Naive B cell (primary cell): ENCODE measurements at places on chromosomes 4 and X.

- DNase-seq = no peak
These were observed 252.4 kb upstream of the FAT4 start for GRCh38 chr4:125062115-125063050.

GRCh38 chrX:40108959-40109287, 11.2 kb upstream of the BCOR start:
- peak; percentile 29 for DNase-seq

DNA sequence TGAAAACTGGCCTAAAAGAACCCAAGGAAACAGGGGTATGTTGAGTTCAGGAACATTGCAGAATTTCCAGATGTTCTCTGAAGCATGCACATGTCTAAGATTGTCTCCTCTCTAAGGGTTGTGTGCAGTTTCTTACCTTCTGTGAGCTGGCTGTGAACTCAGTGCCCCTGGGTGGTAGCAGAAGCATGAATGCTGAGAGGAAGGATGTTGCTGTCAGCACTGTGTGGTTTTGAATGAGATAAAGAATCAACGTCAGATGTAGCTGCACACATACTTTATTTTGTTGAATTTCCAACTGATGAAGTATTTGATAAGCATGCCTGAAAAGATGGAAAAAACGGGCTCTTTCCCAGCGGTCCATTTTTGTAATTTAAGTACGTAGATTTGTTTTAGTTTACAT, 23.8 kb upstream of the CD38 start:
- no peak for DNase-seq

DNA sequence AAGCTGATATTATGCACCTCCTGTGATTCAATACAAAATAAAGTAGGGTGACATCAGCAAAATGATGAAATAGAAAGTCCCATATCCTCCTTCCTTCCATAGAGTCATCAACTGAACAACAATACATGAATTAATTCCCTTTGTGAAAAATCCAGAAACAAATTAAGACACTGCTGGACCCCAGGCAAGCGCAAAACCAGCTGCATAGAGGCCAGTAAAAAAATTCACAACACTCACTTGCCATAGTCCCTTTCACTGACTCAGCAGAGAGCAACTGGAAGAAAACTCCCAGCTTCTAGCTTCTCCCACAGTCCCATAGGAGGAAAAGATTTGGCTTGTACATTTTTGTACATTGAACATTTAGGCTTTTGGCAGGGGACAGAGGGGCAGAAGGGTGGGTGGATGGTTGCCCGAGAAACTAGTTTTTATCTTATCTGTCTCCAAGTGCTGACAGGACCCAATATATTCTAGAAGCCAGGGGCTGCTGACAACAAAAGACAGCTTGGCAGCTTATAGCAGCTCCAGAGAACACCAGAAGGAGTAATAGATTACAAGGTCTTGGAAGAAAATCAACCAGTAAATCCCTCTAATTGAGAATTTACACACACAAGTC, 124.6 kb downstream of the NDST3 start:
- DNase-seq = no peak

GRCh38 chr4:170386971-170387370, 297.2 kb upstream of the AADAT start:
- DNase-seq = no peak

DNA sequence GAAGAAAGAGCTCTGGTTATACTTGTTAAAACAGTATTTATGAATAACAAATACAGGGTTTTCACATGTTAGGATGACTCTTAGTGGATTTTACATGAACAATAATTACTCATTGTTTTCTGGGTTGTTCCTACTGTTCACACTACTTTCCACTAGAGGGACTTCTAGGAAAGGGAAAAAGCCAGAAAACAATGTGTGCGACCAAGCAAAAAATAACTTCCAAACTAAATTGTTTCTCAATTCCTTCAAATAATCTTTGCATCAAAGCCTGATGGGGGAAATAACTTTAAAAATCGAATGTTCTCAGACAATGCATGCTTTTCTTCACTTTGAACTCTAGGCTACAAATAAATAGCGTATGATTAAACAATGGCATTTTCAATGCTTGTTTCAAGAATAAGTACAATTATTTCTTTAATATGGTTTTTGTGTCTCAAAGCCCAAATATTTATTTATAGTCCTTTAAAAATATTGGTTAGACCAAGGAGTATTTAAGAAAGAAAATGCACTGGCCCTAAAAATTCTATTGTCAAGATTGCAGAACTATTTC, 72.1 kb upstream of the ETNPPL start:
- no peak for DNase-seq

GRCh38 chr4:142309772-142310171, 536.3 kb downstream of the INPP4B start:
- no peak for DNase-seq

GRCh38 chrX:150196285-150196684, 166.8 kb upstream of the MAMLD1 start:
- DNase-seq = no peak

DNA sequence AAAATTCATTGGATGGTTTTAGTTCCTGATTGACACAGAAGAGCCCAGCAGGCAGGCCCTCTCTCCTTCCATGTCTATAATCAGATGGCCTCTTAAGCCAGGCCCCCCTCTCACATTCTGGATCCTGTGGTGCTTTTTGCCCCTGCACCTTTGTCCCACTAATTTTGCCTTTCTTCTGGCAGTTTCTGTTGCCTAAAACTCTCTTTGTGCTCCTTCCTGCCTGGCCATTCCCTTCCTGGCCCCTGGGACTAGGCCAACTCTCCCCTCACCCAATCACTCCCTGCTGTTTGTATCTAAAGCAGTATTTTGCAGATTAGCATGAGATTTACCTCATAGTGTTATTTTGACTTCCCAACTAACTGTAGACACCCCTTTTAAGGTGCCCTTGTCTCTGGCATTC, 42.7 kb upstream of the DDX3X start:
- no peak for DNase-seq

DNA sequence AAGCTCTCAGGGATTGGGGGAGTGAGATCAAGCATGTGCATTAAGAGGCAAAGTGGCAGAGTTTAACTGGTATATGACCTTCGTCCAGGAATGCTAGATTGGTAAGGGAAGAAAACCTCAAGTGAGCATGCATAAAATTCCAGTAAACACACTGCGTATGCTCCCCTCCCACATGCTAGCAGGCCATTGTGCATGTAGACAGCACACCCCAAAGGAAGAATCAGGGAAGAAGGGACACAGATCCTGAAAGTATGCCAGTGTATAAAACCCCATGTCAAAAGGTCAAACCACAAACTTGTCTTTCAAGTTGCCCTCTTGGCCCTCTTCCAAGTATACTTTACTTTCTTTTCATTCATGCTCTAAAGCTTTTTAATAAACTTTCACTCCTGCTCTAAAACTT, 405.2 kb upstream of the CNKSR2 start:
- DNase-seq = no peak

- DNase-seq = no peak
These were observed 28.9 kb upstream of the LRBA start for GRCh38 chr4:151043803-151044515.

GRCh38 chr4:75654905-75655304, 18.3 kb downstream of the G3BP2 start:
- no peak for DNase-seq

DNA sequence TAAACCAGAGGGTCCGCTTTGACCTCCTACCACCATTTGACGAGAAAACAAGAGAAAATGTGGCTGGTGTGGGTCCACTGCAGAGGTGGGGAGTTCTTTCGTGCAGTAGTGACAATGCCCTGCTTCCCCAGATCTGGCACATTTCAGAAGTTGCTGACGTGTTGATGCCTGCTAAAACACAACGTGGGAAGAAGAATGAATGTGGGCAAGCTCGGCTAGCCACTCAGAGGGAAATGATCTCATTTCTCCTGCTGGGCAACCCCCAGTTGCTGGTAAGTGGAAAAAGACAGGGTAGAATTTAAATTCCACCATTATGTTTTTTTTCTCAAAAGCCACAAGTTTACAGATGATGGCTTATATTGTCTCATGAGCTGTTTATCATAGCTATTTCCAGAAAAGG, 77.9 kb downstream of the LUZP4 start:
- no peak for DNase-seq

DNA sequence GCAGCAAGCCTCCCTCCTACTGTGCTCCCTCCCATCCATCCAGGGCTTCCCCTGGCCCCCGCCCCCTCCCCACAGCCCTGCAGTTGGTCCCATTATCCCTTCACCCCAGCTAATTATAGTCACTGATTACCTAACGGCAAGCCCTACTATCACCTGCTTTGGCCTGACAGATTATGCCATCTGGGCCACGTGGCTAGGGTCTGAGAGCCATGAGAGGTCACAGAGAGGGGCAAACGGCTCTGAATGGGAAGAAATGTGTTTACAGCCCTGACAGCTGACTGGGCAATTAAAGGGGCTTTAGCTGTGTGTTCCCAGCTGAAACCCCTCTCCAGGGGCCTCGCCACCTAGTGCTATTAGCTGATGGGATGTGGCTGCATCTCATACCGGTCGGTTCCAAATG, 134.4 kb upstream of the CPEB2 start:
- DNase-seq = no peak

- DNase-seq = no peak
These were observed 302.9 kb upstream of the ZFP42 start for GRCh38 chr4:187692626-187693025.

DNA sequence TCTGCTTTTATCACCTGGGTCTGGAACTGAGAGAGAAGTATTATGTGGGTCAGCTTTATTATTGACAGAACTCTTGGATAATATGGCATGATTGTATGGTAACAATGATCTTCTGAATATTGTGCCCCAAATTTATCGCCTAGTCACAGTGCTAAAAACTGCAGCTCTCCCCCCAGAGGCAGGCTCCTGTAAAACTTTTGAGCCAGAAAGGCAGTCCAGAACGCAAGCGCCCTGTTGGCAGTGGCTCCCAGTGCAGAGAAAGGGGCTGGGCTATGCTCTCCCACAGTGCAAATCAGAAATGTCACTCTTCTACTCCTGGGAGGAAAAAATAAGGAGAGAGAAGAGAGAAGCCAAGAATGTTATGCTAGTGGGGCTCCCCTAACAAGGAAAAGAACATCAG, 50.5 kb downstream of the HELT start:
- DNase-seq = no peak

DNA sequence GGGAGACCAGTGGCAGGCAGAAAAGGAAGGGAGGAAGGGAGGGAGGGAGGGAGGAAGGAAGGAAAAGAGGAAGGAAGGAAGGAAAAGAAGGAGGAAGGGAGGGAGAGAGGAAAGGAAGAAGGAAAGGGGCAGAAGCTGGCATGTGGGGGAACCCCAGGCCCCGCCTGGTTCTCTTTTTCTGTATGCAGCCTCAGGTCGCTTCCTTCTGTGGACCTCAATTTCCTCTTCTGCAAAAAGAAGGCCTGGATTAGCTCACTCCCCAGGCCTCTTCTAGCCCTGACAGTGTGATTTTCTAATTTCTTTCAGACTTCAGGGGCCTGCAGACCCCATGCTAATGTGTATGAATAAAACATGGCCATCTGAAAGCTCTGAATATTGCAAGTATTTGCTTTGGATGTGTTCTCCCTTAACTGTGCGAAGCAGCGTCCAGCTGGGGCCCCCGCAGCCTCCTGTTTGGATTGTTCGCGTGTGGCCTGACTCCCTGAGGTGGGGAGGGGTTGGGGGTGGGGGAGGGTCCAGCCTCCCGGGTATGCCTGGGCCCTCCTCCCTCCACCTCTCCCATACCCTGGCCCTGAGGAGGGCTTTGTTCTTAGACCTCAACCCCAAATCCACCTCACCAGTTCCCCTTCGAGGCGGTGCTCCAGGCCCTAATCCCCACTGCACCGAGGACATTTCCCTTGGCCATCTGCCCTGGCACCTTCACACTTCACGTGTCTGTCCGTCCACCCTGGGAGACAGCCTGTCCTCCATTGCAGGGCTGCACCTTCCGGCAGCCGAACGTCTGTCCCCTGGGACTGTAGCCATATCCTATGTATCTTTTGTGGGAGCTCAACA, 199.9 kb upstream of the ATP6AP2 start:
- no peak for DNase-seq

DNA sequence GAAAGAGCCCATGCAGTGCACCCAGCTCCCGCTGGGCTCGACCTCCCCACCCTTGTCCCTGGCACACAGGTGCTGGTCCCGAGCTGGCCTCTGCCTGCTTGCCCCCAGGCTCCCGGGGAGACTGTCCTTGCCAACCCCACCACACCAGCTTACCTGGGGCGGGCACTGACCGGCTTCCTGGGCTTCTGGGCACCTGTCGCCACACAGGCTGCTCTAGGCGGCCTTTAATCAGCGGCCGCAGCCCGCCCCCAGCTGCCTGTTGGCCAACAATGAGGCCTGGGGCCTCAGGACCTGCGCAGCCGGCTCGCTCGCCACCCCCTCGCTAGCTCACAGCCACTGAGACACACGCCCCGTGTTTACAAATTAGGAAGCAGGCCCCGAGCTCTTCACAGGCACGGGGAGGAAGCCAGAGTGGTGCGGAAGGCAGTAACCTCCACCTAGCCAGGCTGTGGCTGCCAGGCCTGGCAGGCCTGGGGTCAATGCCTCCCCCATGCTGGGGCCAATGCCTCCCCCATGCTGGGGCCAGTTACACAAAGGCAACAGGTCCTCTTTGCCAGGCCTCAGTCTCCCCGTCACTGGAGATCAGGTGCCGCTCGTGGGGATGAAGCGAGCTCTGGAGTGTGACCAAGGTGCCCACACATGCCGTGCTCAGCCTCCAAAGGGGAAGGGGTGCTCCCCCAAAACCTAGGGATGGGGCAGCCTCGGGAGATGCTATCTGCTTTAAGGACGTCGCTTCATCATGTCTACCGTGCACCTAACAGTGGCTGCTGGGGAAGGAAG, at the start of gene TREX2:
Gene TREX2, minus strand, starts transcription at position 201 of the 780 bp plus-strand sequence. CDS start 626 bp downstream, outside the sequence.
- DNase-seq = no peak

DNA sequence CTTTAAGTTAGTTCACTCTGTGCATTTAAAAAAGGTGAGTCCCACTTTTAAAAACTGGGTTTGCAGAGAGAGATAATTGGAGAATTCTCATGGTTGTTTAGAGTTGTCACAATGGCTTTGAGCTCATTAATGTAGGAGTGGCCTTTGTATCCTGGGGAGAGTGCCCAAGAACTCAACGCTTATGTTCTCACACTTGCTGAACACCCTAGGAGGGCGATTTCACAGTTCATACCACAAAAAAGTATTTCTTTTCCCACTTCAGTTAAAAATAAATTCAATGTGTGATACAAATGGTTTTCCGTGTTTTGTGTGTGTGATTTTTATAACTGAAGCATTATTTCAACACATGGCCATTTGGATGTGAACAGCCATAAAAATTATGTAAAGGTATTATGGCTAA, 8.4 kb downstream of the EMCN start:
- DNase-seq = no peak

DNA sequence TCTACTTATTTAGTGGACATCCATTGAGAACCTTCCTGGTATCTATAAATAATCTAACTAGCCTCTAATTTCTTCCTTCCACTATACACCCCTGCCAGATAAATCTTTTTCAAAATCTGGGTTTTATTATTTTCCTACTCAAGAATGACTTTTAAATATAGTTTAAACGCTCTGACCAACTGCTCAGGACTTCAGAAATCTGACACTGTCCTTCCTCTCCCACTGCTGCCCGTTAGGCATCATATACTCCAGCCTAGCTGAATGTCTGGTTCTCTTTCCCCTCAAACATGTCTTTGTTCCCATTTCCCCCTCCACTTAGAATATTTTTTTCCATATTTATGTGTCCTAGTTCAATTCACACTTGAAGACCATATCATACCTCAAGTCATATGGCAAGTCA, 35.2 kb upstream of the CBLL2 start:
- no peak for DNase-seq

- no peak for DNase-seq
These were observed 176.7 kb downstream of the SLC39A8 start for GRCh38 chr4:102168580-102168979.
